ENCODE measurements at places on chromosomes 16 and 17. TPM values are rescaled to one million over a fixed set of nuclear protein-coding genes. Genes with fewer than 3 reads are reported as not detected.

The MVD gene
- total RNA-seq: 24.1 TPM

DNA sequence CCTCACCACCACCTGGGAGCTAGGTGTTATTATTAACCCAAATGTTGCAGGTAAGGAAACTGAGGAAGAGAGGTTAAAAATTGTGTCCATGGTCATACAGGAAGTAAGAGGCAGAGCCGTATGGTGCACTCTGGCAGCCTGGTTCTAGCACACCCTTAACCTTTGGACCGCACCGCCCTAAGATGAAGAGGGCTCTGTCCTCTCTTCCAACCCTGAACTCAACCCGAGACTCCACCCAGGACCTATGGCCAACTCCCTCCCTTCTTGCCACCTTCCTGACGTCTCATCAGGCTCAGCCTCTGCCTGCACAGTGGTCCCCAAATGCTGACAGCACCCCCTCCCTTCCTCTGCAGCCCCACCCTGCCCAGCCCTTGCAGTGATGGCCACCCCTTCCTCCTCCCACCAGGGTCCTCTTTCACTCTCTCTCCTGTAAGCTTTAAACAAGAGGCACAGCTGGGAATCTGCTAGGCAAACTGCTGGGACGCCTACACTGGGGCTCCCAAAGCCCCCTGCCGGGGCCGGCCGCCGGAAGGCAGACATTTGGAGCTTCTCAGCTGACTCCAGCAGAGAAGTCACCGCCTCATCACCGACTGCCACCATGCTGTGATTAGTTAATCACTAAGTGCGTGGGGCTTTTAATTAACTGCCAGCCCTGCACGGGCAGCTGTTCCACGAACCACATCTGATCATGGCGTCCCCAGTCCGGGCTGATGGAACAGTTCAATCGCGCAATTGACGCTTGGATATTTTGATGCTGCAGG lies 16.7 kb upstream of the C16orf78 start:
- no peaks in the 10 kb centered on the region for H3K36me3 ChIP-seq
- DNase-seq: no peak
- H3K27ac ChIP-seq: no peak overlapping the region
- no peak overlapping the region for H3K4me3 ChIP-seq
- no peaks in the 10 kb centered on the region for H3K27me3 ChIP-seq

DNA sequence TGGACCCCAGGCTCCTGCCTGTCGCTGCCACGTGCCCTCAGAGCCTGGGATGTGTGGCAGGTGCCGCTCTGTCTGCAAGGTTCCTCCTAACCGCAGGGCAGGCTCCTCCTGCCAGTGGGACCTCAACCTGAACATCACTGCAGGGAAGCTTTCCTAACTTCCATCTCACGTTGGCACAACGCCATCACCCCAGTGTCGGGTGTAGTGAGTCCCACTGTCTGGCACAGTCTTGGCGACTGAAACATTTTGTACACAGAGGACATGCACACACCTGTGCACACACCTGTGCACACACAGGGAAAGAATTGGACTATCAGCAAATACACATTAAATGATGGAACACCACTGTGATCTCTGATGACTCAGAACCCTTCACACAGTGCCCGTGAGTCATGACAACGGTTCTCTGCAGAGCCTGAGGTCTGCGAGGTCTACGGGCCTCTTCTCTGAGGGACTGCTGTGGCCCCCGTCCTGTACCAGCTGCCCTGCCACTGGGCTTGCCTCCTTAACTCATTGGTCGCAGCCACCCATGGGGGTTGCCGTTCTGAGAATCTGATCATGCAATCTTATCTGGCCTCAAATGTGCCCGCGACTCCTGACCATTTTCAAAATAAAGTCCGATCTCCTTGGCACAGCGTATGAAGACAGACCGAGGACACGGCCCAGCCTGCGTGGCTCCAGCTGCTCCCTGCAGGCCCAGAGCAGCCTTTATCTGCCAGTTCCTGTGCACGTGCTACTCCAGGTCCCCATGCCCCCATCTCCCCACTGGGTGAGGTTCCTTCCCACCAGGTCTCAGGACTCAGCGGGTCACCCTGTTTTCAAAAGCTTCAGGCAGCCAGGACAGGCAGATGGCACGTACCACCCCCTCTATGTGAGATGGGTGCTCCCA lies 7.6 kb downstream of the CCDC57 start:
- no peak overlapping the region for H3K4me3 ChIP-seq
- H3K27ac ChIP-seq: peak overlapping the region; percentile 81
- H3K4me1 ChIP-seq: peaks cover 8% of the 10 kb centered on the region
- DNase-seq: peak; percentile 79
- no peaks in the 10 kb centered on the region for H3K27me3 ChIP-seq

DNA sequence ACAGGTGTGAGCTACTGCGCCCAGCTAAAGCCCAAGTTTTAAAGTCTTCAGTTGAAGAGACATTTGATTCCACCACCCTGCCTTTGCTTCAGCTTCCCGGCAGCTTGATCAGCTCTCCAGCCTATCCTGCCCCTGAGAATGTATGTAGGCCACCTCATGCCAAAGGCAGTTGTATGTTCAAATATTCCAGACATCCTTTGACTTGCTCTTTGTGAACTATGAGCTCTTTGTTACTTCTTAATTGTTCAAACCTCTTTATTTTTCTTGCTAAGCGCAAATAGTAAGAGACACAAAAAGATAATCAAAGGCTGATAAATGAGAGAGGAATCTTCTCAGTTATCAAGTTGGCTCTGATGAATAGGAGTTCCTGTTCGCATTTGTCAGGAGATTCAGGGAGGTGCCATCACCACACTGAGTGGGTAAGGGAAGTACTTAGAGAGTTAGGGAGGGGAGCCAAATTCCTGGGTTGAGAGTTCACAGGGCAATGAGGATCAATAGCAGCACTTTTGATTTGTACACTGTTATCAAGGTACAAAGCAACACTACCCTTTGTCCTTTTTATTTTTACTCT lies 32.0 kb upstream of the SUPT4H1 start:
- H3K4me1 ChIP-seq: peaks cover 46% of the 10 kb centered on the region
- no peaks in the 10 kb centered on the region for H3K27me3 ChIP-seq
- DNase-seq: no peak
- no peaks in the 10 kb centered on the region for H3K36me3 ChIP-seq
- no peak overlapping the region for H3K27ac ChIP-seq
- H3K4me3 ChIP-seq: no peak overlapping the region

- DNase-seq: peak; percentile 87
- H3K4me3 ChIP-seq: no peak overlapping the region
- H3K36me3 ChIP-seq: no peaks in the 10 kb centered on the region
- peak overlapping the region; percentile 68 for H3K27ac ChIP-seq
- H3K27me3 ChIP-seq: no peaks in the 10 kb centered on the region
These were observed 23.3 kb downstream of the TBCD start for GRCh38 chr17:82775001-82775823.

- no peaks in the 10 kb centered on the region for H3K27me3 ChIP-seq
- H3K4me1 ChIP-seq: no peaks in the 10 kb centered on the region
These were observed 7.7 kb upstream of the PCTP start for GRCh38 chr17:55743103-55743679.

The QPRT gene
- total RNA-seq: 24.9 TPM

The ATP1B2 gene
- 9.9 TPM for total RNA-seq

The CA5A gene
- not detected for total RNA-seq

The PYDC1 gene
- not detected for total RNA-seq

DNA sequence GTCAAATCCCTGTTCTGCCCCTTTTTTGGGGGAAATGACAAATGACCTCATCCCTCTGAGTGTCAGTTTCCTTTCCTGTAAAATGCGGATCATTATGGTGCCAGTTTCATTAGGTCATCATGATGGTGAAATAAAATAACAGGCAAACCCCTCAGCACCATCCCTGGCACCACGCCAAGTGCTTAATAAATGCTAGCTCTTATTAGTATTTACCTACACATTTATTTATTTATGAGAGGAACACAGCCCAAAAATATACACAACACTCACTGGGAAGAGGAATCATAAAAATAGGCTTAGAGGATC lies 28.6 kb upstream of the GPRC5B start:
- no peaks in the 10 kb centered on the region for H3K36me3 ChIP-seq
- no peak overlapping the region for H3K4me3 ChIP-seq
- H3K27ac ChIP-seq: no peak overlapping the region
- H3K4me1 ChIP-seq: no peaks in the 10 kb centered on the region
- DNase-seq: no peak

- no peak for DNase-seq
- no peaks in the 10 kb centered on the region for H3K36me3 ChIP-seq
- no peak overlapping the region for H3K27ac ChIP-seq
- H3K27me3 ChIP-seq: no peaks in the 10 kb centered on the region
These were observed 796.0 kb upstream of the CDH8 start for GRCh38 chr16:62832214-62832613.

The PIRT gene
- not detected for total RNA-seq

DNA sequence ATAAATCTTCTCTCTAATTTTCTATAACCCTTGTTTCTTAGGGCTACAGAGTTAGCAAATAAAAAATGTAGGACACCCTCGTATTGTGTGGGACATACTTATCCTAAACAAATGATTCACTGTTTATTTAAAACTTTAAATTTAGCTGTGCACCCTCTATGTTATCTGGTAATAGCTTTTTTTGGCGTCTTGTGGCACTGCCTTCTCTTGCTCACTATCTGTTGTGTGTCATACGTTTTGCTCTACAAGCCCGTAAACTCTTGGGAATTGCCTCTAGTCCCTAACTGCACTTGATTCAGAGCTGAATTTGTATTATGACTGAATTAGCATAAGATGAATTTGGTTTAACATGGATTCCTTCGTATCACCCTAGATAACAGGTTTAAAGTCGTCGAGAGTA lies 144.3 kb upstream of the MYOCD start:
- H3K27me3 ChIP-seq: no peaks in the 10 kb centered on the region
- no peak for DNase-seq
- no peak overlapping the region for H3K27ac ChIP-seq
- no peaks in the 10 kb centered on the region for H3K4me1 ChIP-seq
- no peak overlapping the region for H3K4me3 ChIP-seq

The FAM171A2 gene
- total RNA-seq: 2.5 TPM

DNA sequence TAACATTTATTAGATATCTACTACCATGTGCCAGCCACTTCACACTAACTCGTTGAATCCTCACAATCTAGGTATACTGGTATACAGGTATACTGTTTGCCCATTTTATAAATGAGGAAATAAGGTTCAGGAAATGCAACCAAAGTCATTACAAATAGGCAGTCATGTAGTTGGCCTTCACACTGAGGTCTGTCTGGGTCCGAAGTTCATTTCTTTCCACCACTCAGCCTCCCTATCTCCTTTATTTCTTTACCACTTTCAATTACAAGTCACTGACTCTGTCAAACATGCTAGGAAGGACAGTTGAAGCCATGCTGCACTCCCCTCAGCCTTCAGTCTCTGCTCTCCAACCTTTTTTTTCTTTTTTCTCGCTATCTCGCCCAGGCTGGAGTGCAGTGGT lies 20.7 kb upstream of the SIAH1 start:
- H3K27me3 ChIP-seq: no peaks in the 10 kb centered on the region
- no peak overlapping the region for H3K4me3 ChIP-seq

The CA7 gene
- not detected for total RNA-seq

DNA sequence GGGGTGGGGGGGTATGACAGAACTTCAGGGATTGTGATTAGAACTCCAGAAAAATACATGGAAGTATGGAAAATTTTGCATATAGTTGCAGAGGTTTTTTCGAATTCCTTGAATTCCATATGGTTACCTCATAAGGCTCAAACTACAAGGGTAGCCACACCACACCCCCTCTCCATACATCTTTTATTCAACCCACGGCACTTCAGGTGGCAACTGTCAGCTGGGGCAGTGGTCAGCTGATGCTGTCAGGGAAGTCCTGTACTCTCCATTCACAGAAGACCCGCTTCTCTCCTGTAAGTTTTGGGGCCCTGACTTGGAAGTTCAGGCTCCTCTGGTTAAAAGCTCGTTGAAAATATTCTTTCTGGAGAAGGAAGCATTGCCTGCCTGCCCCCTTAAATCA lies 57.5 kb upstream of the CLEC19A start:
- H3K4me3 ChIP-seq: no peak overlapping the region
- no peak overlapping the region for H3K27ac ChIP-seq
- H3K27me3 ChIP-seq: no peaks in the 10 kb centered on the region
- no peaks in the 10 kb centered on the region for H3K4me1 ChIP-seq
- no peak for DNase-seq

DNA sequence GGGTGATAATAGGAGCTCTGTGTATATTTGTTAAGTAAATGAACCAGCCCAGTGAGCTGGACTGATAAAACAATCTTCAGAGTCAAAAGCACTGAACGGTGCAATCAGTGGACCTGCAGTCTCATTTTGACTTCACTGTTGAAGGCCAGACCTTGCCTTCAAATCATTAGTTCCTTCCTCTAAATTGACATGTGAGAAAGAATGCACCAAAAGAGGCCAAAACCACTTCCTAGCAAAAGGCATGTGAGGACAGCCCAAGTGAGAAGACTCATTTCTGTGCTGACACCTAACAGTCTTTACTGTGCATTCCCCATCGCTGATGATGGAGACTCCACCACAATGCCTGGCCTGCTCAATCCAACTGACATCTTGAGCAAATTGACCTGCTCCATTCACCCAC lies 10.6 kb downstream of the GTF3C1 start:
- H3K36me3 ChIP-seq: peaks cover 7% of the 10 kb centered on the region
- H3K4me3 ChIP-seq: no peak overlapping the region
- no peak overlapping the region for H3K27ac ChIP-seq
- no peaks in the 10 kb centered on the region for H3K4me1 ChIP-seq
- no peaks in the 10 kb centered on the region for H3K27me3 ChIP-seq

- H3K4me3 ChIP-seq: no peak overlapping the region
- H3K36me3 ChIP-seq: no peaks in the 10 kb centered on the region
- H3K27ac ChIP-seq: no peak overlapping the region
- H3K4me1 ChIP-seq: peaks cover under 1% of the 10 kb centered on the region
- DNase-seq: peak; percentile 69
- H3K27me3 ChIP-seq: no peaks in the 10 kb centered on the region
These were observed 56.1 kb downstream of the RMI2 start for GRCh38 chr16:11401161-11402050.

DNA sequence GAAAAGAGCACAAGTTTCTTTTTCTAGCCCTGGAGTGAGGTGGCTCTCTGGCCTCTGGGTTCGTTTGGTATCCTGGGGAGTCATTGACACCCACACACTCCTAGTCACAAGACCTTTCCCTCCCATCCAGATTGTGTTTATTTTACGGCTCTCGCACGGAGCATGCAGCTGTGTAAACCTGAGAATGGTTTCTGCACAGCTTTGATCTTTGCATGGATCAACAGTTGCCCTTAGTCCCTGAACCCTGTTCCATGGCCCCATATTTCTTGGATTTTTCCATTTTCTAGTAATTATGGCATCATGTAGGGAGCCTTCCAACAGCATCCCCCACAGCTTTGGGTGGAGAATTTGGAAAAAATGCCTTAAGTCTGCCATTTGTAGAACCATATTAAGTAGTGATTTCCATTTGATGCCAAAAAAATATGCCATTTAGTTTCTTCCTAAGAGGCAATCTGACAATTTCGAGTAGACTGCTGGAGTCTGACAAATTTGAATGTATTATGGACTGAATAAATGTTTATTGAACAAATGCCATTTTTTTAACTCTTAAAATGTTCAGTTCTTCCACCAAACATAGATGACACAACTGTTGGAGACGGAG lies 197.7 kb downstream of the WWOX start:
- no peak overlapping the region for H3K4me3 ChIP-seq
- no peak for DNase-seq
- no peaks in the 10 kb centered on the region for H3K27me3 ChIP-seq
- no peaks in the 10 kb centered on the region for H3K4me1 ChIP-seq
- no peaks in the 10 kb centered on the region for H3K36me3 ChIP-seq

- H3K27ac ChIP-seq: no peak overlapping the region
- no peak overlapping the region for H3K4me3 ChIP-seq
- no peaks in the 10 kb centered on the region for H3K36me3 ChIP-seq
- DNase-seq: peak; percentile 39
These were observed 740 bp upstream of the SLC5A10 start for GRCh38 chr17:18950944-18951905.

The NPW gene
- 0.84 TPM for total RNA-seq

All from spleen (tissue), 13 donors.